Stimulated activated CD8-positive, alpha-beta memory T cell treated with anti-CD3 and anti-CD28 coated beads, Interleukin-7, amount 100 ng/mL, for 24 hours (primary cell): ENCODE measurements at places on chromosomes 4 and X.

DNA sequence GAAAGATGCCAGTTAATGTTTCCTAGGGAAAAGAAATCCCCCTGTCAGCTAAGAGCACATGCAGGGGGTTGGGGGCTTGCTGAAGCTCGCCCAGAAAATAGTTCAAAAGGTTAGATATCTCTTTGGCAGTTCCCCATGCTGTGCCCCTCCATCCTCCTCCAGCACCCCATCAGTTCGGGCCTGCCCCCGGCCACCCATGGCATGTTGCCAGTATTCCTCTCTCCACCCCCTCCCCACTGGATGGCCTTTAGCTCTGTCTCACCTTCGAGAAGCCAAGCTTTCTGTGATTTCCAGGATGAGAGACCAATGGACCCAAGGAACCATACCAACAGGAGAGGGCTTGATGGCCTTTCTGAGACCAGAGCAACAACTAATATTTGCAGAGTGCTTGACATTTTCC, 5.2 kb downstream of the RAB33A start:
- no peak for DNase-seq

- DNase-seq = no peak
Measured at GRCh38 chrX:151754047-151754429, 19.5 kb downstream of the CNGA2 start.

- DNase-seq = no peak
Measured at GRCh38 chrX:53294024-53294648, 12.8 kb upstream of the IQSEC2 start.

GRCh38 chr4:6603128-6603527, 28.1 kb downstream of the MAN2B2 start:
- DNase-seq = no peak

DNA sequence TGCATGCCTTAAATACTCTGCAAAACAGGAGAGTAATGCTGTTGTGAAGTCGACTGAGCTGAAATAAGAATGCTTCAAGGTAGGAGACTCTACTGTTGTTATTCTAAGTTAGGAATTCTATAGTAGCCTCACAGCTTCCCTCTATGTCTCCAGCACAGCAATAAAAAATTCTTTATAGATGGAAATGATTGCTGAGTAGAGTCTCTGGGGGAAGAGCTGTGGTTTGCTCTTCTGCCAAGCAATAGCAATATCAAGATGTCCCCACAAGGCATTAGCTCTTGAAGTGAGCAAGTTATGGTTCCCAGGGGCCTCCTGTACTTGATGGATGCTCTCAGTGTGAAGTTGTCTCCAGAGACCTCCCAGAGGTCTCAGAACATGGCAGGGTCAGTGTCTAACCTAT, 880.6 kb upstream of the FRG1 start:
- no peak for DNase-seq
